SIG-M5 (cell line): ENCODE measurements at places on chromosomes 3 and 15.

DNA sequence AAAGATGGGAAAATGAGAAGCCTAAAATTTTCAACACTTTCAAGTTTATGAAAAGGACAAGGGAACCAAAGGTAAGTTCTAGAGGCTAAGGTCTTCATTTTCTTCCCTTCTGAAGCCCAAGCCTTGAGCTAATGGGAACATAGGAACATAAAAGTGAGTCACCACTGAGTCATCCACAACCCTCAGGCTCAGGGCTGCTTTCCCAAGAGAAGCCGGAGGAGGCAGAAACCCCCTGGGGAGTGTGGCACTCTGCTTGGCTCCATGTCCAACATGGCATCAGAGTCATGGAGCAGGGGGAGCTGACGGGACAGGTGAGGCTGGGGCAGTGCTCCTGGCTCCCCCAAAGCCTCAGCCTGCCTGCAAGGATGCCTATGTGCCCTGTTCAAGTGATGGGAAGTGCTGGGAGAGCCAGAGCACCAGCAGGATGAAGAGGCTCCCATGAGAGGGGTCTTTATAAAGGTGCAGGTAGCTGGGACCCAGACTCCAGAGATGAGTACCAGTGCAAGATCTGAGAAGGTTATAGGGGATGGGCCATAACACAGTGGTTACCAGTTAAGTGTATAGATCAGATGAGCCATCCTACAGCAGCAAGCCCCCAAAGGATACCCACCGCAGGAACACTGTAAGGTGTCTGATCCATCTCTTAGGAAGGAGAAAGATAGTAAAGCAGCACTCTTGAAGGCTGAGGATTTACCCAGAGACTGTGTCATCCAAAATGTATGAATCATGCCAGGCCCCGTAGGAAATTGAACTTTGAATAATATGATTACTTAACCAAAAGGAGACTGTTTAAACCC is 31.8 kb upstream of the RYR3 start:
- no peak for DNase-seq

GRCh38 chr3:4741404-4742307 is 237.6 kb upstream of the BHLHE40 start:
- no peak for DNase-seq

DNA sequence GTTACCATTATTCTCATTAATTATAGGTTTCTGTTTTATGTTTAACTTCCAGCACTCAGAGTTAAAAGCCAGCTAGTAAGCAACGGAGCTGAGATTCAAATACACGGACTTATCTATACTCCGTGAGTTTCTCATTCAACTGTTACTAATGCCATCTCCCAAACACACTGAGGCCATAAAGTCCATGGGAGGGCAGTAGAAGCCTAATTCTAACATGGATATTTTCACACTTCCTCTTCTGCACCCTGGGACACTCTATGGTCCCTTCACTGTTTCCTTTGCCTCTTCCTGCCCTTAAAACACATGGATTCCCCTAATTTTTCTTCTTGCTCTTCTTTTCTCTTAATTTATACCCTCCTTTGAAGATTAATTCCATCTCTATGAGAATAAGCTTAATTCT is 245.0 kb downstream of the KLF13 start:
- no peak for DNase-seq

- no peak for DNase-seq
These were observed 55.8 kb upstream of the LMCD1 start for GRCh38 chr3:8445861-8446260.

- DNase-seq, result no peak
These were observed 361.4 kb downstream of the VGLL3 start for GRCh38 chr3:86629511-86629910.

DNA sequence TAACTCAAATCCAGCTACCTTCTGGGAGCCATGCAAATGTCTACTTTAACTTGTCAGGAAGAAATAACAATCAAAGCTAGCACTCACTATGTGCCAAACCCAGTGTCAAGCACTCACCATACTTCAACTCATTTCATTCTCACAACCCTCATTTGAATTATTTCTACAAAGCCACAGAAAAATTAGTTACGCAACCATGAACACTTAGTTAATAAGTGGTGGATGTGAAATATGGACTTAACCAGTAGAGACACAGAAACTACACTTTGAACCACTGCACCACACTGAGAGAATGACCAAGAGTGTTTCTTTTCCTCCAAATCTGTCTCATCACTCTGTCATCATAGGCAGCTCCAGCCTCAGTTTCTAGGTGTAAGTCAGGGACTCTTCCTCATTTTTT is 91.0 kb upstream of the MBNL1 start:
- no peak for DNase-seq

- no peak for DNase-seq
These were observed 27.5 kb upstream of the THRB start for GRCh38 chr3:24522146-24522579.

DNA sequence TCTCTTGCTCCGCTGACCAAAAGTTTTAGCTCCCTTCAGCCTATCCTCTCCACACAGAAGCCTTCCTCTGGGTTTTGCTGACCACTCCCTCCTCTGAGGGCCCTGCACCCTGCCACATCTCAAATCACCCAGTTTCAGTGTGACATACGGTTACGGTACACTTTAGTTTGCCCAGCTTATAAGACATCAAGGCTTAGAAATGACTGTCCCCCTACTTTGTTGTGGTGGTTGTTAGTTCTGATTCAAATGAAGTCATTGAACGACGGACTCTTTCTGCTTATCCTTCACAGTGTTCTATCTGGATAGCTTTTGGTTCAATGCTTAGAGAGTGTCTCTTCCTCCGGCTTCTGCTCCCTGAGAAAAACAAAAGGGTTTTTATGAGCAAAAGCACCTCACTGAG is 68.0 kb upstream of the NDUFB4 start:
- DNase-seq, result no peak

- DNase-seq, result no peak
These were observed 38.9 kb downstream of the PCSK6 start for GRCh38 chr15:101450403-101451265.

DNA sequence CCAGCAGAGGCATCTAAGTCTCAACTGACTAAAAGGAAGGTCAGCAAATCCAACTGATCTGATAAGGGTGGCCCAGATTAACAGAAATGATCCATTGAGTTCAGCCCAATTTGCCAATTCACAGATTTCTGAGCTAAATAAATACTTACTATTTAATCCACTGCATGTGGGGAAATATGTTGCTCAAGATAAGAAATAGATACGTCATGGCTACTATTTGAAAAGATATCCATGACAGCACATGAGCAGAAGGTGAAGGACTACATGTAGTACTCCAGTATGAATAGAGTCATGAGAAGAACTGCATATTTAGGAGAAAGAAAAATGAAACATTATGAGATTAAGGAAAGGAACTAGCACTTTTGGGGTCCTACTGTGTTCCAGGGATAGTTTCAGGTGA is 332.4 kb downstream of the ARPP21 start:
- DNase-seq, result no peak

DNA sequence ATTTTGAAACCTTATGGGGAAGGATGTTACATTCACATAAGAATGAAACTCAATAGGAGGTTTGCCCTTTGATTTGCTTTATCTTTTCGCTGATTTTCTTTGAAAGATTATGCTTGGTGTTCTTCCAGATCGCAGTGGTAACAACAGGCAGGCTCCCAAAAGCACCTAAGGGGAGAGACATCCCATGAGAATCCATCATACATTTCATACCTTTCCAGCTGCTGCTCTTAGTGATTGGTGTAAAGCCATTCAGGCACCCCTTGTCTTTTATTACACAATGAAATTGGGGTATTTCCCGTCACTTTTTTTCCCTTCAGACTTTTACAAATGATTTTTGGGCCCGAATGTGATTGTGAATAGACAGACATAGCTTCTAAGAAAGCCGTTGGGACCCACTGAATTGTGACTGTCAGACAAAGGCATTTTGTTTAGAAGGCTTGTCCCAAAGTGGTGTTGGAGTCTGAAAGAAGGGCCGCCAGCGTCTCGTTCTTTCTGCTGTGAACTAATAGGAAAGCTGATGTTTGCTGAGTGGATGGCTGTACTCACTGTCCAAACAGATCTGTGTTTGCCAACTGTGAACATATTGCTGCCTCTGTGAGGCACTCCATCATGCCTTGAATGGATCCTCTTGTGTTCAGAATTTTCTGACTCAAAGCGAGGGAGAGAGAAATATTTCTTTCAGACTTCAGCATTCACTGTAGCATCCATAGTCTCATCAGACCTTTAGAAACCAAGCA is 164.3 kb downstream of the FNDC3B start:
- DNase-seq, result no peak

- DNase-seq, result no peak
These were observed 32.7 kb downstream of the ZNF385D start for GRCh38 chr3:21718161-21718765.

GRCh38 chr3:61288446-61288845 is 37.2 kb upstream of the FHIT start:
- DNase-seq, result no peak

DNA sequence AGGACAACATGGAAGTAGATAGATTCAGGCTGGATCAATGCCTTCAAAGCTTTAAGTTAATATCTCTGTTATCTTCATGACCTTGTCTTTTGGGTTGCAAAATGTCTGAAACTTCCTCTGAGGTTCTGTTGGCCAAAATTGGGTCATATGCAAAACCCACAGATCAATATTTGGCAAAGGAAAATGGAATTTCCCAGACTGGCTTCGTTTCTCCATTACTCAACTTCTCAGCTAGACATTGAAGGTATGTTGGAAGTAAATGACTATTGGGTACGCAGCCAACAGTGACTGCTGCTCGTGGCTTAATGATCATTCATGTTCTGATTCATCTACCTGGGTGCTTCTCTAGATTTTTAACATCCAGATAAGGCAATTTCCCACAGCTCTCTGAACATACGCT is 675.4 kb upstream of the SGO1 start:
- no peak for DNase-seq

GRCh38 chr15:55256281-55257011 is 33.2 kb downstream of the RAB27A start:
- DNase-seq, result no peak

DNA sequence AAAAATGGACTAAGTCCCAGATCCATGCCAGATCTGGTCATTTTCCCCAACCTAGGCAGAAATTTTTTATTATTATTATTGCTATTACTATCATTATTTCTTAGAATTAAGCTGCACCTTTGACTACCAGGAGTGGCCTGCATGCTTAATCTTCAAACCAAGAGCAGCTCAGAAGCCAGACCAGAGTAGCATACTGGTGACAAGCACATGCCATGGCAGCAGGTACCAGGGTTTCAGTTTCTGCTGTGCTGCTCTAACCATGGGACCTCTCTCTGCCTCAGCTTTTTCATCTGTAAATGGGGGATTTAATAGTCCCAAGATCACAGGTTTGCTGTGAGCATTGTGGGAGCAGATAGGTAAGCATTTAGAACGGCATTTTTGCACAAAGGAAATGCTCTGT is 262.3 kb downstream of the SLCO3A1 start:
- DNase-seq, result no peak

DNA sequence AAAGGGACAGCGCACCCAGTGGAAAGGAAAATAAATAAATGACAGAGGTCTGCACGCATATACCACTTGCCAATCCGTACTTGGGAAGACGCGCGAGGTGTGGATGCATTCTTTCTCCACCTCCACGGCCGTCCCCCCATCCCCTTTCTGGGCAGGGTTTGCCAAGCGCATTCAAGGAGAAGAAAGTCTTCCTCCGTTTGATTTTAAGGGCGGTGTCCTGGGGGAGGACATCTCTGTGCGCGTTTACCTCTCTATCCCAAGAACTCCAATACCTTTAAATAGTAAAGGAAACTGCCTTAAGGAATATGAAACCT is 576 bp upstream of the MB21D2 start:
- DNase-seq, result no peak

GRCh38 chr3:149581681-149582370 is 76.0 kb downstream of the WWTR1 start:
- no peak for DNase-seq

DNA sequence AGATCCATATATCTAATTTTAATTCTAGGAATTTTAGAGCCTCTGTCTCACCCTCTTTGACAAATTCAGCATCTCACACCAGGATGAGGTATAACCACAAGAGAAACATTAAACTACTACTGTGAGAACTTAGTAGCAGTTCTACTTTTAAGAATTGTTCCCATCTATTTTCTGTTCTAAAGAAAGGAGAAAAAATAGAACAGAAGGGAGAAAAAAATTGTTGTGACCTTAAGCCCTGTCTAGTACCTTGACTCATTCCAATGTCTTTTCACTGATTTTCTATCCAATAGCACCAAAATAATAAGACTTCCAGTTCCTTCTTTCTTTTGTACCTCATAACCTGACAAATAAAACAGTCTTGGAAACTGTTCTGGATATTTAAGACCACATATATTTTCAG is 37.0 kb downstream of the FRMD5 start:
- DNase-seq, result no peak

GRCh38 chr3:132593947-132594323 is 3.1 kb upstream of the ACKR4 start:
- DNase-seq, result no peak

DNA sequence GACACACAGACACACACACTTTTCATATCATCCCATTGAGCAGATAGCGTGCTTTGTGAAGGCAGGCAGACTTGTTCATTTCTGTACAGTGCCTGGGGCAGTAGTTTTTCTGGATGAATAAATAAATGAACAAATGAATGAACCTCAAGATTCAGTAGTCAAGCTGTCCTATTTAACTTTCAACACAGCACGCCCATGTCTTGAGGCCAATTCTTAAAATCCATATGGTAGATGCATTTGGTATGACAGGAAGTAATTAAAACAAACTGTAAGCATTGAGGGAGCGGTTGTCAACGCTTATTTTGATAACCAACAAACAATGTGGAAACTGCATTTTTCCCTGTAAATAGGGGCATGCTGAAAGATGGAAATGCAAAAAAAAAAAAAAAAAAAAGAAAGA is 80.0 kb upstream of the BNC1 start:
- no peak for DNase-seq

DNA sequence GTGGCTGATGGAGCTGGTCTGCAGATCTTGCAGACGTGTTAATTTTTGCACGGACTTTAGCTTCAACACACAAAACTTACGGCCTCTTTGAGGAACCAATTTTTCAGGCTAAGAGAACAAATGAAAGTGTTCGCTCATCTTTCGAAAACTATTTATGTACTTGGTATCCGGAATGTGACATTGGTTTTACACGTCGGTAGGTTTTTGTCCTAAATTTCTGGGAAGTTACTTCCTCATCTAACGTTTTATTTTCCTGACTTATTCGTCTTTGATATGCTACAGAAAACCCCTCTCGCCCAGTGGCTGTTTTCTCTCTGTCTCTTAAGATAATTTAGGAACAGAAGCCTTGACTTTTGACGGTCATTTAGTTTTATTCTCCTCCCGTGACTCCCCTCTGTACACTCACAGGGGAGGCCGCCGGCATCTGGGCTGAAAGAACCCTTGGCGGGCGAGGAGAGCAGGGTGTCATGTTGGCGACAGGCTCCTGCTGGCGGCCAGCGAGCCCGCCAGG is 834 bp upstream of the GREM1 start:
- DNase-seq, result no peak

DNA sequence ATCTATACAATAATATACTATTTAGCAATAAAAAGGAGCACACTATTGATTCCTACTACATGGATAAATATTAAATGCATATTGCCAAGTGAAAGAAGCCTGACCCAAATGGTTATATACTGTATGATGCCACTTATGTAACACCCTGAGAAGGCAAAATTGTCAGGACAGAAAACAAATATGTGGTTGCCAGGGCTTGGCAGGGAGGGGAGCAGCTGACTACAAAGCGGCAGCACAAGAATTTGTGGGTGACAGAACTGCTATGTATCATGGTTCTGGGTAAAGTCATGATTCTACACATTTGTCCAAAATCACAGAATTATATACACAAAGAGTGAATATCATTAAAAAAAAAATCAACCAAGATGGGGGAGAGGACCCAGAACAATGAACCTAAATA is 22.5 kb downstream of the TBC1D2B start:
- DNase-seq, result no peak

GRCh38 chr3:172164620-172165362 is 125.4 kb downstream of the FNDC3B start:
- no peak for DNase-seq
